Gastroesophageal sphincter (tissue), 4 donors: ENCODE measurements at places on chromosomes 2 and 18. TPM values are rescaled to one million over a fixed set of nuclear protein-coding genes. Genes with fewer than 3 reads are reported as not detected.

DNA sequence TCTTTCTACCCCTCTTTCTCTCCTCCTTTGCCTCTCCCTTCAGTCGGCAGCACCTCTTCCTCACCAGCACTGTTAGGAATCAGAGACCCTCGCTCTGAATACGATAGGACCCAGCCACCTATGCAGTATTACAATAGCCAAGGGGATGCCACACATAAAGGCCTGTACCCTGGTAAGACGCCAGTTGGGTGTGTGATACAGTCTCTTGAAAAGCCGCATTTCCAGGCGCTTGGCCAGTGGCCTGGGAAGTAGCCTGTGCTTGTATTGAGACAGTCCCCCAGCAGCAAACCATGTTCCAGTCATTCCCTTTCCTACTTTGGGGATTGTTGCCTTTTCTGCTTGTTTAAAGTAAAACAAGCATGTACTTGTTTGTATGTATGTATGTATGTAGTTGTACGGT is 118.4 kb upstream of the DAPL1 start:
- ATAC-seq, result no peak

AQP12B gene
- total RNA-seq, result not detected

SCYGR1 gene
- not detected for total RNA-seq

EHD3 gene
- 3.8 TPM for total RNA-seq

DNA sequence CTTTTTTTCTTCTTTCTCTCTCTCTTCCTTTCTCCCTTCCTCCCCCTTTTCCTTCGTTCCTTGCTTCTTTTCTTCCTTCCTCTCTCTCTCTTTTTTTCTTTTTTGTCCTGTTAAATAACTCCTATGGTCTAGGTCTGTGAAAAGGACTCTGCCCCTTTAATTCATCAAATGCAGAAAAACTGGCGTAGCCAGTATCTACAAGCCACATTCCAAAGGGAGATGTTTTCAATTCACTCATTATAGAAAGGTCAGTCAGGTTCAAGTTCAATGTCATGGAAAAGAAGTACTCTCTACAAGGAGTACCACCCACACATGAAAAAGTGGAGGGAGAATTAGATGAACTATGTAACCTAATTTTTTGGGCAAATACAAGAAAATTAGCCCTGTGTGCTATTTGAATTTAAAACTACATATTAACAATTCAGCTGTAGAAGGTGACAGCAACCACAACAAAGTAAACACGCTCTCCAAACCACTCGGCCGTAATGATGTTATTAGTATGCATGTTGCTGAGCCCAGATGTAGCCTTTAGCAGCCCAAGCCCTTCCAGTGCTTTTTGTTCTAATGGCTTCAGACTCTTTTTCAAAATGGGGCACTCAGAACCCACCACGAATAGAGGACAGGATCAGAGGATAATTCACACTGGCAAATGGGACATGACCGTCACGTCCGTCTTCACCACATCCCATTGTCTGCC is 735.4 kb upstream of the FANCL start:
- no peak for ATAC-seq

GRCh38 chr18:37383036-37383785 is 182.4 kb downstream of the CELF4 start:
- no peak for ATAC-seq

REG3G gene
- total RNA-seq, result not detected

GRCh38 chr2:176443946-176444345 is 174.7 kb downstream of the MTX2 start:
- ATAC-seq, result no peak

GRCh38 chr18:43719267-43719795 is 442.0 kb upstream of the SYT4 start:
- ATAC-seq, result no peak

CHRNG gene
- total RNA-seq, result not detected

GRCh38 chr18:47953471-47953931 is 23.0 kb upstream of the SMAD2 start:
- peak; percentile 61 for ATAC-seq

- ATAC-seq, result no peak
These were observed 83.5 kb upstream of the GPC1 start for GRCh38 chr2:240351826-240352426.

- ATAC-seq, result no peak
These were observed 51.0 kb downstream of the PSD4 start for GRCh38 chr2:113224647-113225236.

DNA sequence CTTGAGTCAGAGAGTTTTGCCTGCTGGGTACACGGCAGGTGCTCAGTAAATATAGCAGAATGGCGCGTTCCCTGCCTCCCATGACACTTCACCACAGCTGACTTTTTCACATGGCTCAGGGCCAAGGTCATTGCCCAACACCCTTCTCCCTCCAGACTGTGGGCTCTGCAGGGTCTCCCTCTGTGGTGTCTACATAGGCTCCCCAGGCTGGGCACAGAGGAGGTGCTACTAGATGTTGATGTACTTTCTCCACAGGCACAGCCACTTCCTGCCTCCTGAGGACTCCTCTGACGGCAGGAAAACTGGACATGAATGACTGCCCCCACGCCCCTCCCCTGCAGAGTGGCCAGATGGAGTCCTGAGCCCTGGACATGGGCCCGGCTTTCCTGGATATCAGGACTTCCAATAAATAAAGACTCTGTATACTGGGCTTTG is 4.2 kb downstream of the CHCHD5 start:
- no peak for ATAC-seq

HOXD13 gene
- not detected for total RNA-seq

DNA sequence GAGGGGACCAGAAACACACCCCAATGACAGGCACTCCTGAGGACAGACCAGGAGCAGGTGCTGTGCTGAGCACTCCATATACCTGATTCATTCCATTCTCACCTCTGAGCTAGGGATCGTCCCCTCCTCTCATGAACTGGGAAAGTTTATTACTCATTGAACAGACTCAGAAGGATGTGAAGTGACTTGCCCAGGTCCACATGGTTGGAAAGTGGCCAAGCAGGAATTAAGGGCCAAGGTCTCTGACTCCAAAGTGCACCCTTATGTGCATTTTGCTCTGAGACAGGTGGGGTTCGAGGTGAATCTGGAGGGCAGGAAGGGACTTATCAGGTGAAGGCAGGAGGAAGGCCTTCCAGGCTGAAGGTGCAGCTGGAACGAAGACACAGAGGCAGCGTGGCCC is 25.1 kb upstream of the PLB1 start:
- ATAC-seq, result no peak

DNA sequence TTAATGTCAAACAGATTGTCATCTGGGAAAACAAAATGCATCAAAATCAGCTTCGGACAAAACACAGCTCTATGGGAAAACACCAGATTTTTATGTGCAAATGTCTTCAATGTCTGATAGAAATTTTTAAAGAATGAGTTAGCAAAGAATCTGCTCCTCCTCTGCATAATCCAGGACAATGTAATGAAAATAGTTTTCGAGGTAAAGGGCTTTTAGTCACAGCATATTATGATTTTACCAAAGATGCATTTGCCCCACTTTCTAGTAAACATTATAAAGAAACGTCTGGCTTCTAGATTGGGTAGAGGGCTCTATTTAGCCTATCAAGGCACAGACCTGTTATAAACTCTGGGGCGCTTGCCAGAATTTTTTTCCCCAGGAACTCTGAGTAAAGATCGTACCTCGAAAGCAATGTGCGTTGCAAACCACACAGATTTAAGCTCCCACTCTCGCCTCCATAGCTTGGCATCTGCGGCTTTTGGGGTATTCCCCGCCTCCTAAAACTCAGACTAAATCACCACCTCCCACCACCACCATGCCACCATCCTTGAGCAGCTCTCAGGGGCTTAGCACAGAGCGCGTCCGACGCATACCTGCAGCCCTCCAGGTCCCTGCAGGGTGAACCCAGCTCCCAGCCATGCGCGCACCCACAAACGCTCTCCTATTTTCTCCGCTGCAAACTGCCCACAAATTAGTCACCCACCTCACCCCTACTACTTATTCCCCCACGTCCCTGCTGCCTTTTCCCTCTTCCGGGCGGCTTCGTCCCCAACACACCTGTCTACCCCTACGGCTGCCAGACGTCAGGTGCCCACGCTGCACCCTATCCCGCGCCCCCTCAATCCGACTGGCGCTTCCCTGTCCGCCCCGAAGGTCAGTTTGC is 829 bp downstream of the ACVR1C start:
- ATAC-seq, result peak; percentile 17

DNA sequence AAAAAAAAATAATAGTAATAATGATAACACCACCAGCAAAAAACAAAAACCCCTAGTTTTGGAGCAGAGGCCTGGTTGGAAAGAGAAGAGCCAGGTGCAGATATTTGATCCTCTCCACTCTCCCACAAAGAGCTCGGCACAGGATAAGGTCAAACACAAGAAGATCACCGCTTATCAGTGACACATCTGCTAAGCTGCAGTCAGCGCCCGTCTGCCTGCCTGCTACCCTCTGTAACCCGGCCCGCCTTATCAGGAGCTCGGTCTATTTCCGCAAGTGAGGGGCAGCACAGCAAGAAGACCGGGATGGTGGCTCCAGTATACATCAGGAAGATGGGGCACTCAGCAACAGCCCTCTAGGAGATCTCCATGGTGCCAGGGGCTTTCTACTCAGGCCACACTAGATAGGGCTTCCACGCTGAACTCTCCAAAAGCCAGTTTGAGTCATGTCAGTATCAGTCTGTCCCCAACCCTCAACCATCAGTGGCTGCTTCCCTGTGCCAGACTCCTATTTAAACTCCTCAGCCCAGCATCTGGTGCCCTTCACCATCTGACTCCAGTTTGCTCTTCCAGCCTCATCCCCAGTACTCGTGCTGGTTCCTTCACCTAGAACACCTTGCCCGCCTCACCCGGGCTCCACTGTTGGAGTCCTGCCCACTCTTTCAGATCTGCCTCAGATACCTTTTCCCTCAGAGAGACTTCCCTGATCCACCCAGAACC is 67.3 kb upstream of the PPP1CB start:
- no peak for ATAC-seq

GRCh38 chr2:189582140-189582808 is 1.7 kb upstream of the SLC40A1 start:
- no peak for ATAC-seq

SIGLEC15 gene
- total RNA-seq, result not detected

GRCh38 chr2:73979021-73979420 is 5.7 kb upstream of the TET3 start:
- ATAC-seq, result no peak

G6PC2 gene
- total RNA-seq, result not detected

DNA sequence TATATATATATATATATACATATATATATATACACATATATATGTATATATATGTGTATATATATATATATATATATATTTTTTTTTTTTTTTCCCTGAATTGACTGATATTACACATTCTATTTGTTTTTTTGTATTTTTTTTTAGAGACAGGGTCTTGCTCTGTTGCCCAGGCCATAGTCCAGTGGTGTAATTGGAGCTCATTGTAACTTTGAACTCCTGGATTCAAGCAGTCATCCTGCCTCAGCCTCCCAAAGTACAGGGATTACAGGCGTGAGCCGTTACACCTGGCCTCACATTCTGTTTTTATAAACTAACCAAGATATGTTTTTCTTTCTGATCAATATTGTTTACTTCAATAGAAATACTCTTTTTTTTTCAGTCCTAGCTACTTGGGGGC is 26.2 kb downstream of the NCAPH start:
- ATAC-seq, result no peak

DNA sequence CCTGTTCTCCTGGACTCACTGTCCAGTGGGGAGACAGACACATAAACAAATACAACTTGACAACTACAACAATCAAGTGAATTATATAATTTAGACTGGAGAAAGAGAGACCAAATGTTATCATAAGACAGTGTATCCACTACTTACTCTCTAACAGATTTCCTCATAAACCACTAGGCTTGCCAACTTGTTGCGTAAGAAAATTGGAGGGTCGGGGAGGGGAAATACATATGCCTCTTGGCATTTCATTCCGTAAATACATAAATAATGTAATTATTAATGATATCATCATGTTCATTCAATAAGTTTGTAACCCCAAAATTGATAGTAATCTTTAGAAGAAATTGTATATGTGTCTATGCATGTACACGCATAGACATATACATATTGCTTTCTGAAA is 14.9 kb downstream of the RAB6D start:
- ATAC-seq, result no peak

GRCh38 chr2:49621016-49621415 is 466.7 kb upstream of the FSHR start:
- ATAC-seq, result no peak

- no peak for ATAC-seq
These were observed 1.7 kb upstream of the STAMBP start for GRCh38 chr2:73827018-73827417.

- ATAC-seq, result no peak
These were observed 57.7 kb downstream of the METTL4 start for GRCh38 chr18:2513616-2514015.

COQ10B gene
- total RNA-seq, result 38.8 TPM

DNA sequence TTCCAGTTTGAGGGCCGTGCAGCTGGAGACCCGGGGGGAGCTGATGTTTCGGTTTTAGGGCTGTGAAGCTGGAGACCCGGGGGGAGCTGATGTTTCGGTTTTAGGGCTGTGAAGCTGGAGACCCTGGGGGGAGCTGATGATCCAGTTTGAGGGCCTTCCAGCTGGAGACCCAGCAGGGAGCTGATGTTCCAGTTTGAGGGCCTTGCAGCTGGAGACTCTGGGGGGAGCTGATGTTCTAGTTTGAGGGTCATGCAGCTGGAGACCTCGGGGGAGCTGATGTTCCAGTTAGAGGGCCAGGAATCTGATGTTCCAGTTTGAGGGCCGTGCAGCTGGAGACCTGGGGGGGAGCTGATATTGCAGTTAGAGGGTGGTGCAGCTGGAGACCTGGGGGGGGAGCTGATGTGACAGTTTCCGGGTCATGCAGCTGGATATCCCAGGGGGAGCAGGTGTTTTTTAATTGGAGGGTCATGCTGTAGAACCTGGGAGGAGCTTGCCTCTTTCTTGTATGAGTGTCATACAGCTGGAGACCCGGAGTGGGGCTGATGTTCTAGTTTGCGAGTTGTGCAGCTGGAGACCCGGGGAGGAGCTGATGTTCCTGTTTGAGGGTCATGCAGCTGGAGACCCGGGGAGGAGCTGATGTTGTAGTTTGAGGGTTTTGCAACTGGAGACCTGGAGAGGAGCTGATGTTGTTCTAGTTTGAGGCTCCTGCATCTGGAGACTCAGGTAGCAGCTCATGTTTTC is 153.2 kb downstream of the RTP5 start:
- ATAC-seq, result no peak

- ATAC-seq, result no peak
These were observed 95.2 kb downstream of the BIN1 start for GRCh38 chr2:127011796-127012195.
